Stimulated activated CD4-positive, alpha-beta T cell treated with anti-CD3 and anti-CD28 coated beads, Interleukin-15, amount 100 ng/mL, for 1 hour (primary cell): ENCODE measurements at places on chromosomes 11 and 22.

DNA sequence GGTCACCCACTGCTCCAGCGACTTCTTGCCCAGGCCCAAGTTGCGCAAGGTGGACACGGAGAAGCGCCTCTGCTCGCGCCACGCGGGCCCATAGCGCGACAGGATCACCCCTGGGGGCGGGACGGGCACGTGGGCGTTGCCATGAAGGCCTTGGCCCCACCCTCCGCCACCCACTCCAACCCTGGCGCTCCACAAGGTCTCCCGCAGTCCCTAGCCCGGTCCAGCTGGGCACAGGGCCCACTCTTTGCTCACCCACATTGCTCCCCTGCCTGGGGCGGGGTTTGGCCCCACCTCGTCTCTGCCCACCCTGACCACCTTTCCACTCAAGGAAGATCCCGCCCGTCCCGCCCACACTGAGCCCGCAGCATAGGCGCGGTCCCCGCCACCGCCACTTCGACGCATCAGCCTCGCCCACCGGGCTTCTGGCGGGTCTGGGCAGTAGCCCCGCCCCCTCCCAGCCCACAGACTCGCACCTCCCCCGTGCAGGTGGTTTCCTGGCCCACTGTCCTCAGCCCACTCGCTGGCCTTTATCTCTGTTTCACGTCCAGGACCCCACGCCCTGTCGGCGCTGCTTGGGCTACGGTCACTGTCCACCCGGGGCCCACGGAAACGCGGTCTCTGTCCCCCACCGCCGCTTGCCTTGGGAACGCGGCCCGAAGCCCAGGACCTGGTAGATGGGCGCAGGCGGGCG lies 12.3 kb upstream of the CYP2D6 start:
- DNase-seq: no peak

GRCh38 chr11:64607381-64607985 lies 16.5 kb downstream of the SLC22A12 start:
- DNase-seq: no peak

DNA sequence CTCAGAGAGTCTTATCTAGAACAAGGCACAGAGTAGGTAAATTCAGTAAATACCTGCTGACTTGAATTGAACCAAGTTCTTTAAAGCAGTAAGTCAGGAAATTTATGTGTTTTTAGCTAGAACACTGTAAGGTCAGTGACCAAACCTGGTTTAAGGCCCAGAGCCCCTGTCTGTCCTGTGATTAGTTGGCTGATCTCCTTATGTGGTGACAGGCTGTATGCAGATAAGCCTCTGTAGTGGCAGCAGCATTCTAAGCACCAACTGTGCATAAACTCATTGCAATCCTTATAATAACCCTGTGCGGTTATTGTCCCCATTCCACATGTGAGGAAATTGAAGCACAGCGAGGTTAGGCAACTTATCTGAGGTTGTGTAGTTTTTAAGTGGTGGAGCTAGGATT lies 40.5 kb downstream of the FBXO7 start:
- no peak for DNase-seq

GRCh38 chr22:41507330-41508063 lies 36.8 kb downstream of the POLR3H start:
- no peak for DNase-seq

DNA sequence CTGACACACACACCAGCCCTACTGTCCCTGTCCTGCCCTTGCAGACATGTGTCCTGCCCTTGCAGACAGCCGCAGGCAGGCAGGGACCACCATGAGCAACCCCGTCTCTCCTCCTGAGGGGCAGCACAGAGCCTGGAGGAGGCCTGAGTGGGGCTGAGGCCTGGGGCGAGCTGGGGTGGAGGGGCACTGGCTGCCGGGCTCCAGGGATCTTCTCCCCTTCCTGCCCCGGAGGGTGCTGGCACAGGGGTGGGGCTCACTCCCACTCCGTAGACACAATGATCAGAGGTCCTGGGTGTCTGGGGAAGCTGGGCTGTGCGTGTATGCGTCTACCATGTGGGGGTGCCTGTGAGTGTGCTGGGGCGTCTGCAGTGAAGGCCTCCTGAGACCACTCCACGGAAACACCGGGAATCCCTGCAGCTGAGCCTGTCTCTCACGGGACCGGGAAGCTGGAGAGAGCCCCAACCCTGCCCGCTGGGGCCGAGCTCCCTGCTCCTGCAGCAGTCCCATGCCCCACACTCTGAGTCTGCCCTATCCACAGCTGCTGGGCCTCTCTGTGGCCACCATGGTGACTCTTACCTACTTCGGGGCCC lies 588 bp downstream of the TSPAN32 start:
- DNase-seq: no peak

DNA sequence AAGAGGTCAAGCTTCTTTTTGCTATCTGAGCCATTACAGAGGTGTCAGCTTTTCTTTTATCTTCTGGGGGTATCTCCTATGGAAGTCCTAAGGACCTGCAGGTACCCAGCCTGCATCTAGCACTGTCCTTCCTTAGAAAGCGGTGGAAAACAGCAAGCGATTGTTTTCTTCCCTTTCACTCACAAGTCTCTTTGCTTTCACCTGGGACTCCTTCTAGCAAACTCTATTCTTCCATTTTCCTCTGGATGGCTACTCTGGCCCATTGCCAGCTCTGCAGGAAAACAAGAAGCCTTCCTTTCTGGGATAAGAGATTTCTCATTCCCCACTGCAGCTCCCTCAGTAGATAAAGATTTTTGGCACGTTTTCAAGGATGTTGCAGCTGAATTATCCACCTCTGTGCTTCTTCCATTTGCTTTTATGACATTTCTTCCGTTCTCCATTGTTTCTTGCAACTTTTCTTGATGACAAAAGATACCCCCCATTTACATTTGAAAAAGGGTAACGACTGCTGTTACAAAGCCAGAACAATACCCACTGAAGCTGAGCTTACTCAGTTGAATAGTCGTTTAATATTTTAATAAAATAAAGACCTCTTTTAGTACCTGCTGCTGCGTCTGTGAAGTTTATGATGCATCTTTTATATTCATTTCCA lies 40.2 kb upstream of the BDNF start:
- no peak for DNase-seq

DNA sequence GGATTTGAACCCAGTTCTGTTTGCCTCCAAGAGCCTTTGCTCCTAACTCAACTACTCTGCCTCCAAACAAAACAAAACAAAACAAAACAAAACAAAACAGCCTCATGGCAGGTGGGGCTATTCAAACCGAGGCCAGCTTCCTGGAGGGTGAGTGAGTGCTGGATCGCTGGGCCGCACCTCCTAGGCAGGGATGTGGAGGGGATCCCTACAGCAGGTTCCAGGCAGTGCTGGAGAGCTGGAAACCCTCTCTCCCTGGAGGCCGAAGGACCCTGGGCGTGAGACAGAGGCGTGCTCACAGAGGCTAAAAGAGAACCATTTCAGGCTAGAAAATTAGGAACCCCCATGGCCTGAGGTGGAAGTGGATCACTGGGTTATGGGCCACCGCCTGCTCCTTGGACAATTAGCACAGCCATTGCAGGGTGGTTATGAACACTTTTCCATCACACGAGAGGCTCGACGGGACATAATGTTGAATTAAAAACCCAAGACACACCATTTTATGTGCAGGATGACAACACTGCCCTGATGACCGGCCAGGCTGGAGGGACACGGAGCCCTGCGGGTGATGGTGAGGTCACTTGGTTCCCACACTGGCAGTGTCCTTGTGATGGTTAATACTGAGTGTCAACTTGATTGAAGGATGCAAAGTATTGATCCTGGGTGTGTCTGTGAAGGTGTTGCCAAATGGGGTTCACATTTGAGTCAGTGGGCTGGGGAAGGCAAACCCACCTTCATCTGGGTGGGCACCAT lies 35.2 kb downstream of the SHISAL1 start:
- DNase-seq: no peak

- no peak for DNase-seq
Measured at GRCh38 chr11:108866781-108867180, 201.9 kb downstream of the DDX10 start.

DNA sequence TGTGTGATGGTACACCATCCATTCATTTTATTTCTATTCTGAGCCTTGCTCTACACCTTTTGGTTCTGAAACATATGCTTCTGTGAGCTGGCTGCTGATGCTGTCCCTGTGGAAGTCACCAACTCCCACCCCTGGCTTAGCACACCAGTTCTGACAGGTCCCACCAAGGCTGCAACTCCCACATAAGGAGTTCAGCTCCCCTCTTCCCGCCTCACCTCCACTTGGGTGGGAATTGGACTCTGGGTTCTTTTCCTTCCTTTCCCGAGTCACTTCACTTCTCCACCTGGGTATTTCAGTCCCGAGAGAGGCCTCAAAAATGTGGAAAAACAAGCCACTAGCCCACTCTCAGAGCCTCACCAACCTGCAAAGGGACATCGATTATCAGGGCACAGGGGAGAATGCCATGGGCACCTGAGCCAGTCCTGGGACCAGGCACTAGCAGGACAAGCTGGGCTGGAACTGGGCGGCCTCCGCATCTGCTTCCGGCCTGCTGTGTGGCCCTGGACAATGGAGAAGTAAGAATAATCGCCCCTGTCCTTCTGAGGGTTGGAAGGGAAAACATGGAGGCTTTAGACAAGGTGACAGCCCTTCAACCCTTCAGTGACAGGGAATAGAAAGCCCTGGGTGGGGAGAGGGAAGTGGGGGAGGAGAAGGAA lies 80.1 kb downstream of the IGLL1 start:
- DNase-seq: no peak

- no peak for DNase-seq
Measured at GRCh38 chr22:31206896-31207687, 5.0 kb upstream of the LIMK2 start.

DNA sequence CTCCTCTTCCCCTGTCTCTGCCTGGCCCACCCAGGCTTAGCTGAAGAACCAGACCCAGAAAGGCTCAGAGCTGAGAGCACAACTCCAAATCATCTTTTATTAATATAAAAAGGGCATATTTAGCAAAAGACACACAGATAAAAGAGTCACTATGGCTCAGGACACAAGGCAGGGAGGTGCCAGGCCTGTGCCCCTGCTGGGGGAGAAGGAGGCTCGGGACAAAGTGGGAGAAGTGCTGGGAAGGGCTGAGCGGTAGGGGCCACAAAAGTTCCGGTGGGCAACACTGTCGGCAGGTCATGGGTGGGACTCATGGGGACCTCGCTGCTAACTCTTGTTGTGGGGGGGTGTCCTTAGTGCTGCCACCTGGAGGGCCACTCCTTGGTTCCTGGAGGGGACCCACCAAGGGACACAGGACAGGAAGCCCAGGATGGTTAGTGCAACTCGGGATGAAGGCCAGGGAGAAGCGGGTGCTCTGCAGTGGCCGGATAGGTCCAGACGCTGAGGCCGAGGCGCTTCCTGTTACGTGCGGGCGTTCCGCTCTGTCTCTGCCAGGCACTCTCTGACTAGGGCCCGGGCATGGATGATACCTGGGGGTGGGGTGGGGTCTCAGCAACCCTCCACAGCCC lies 1.4 kb upstream of the PITPNM1 start:
- no peak for DNase-seq
